Stimulated activated CD4-positive, alpha-beta T cell treated with anti-CD3 and anti-CD28 coated beads, TNF-alpha, amount 100 ng/mL, for 48 hours (primary cell): ENCODE measurements at places on chromosomes 2 and 18.

- no peak for DNase-seq
Observed at GRCh38 chr2:32832821-32833220, 113.9 kb upstream of the LTBP1 start.

GRCh38 chr2:47091118-47091517 lies 64.0 kb downstream of the STPG4 start:
- DNase-seq = no peak

GRCh38 chr2:173884025-173884802 lies 81.0 kb downstream of the SP3 start:
- no peak for DNase-seq

DNA sequence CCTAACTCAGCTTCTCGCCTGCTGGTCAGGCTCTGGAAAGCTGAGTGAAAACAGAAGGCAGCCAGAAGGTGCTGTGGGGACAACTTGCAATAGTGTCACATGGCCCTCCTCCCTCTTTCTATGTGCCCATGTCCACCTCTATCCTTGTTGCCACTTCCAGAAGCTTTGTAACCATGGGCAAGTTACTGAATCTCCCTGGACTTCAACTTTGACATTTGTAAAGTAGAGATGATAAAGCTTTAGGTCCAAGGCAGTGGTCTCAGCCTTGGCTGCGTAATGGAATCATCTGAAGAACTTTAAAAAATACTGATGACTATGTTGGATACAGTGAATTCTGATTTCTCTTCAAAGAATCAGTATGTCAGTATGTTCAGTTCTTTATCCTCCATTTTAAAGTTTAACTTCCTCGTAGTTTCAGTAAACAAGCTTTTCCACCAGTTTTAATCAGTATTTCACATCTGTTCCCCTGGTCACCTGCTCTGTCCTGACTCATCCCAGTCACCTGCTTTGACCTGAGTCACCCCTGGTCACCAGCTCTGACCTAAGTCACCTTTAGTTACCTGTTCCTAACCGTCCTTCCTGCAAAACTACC lies 245.2 kb upstream of the STON1 start:
- DNase-seq = no peak
